Activated CD8-positive, alpha-beta memory T cell treated with anti-CD3 and anti-CD28 coated beads for 1 hour (primary cell): ENCODE measurements at places on chromosomes 1 and 21.

- no peak for DNase-seq
Measured at GRCh38 chr1:6313393-6314200, 52.7 kb upstream of the GPR153 start.

- DNase-seq = no peak
Measured at GRCh38 chr1:91774520-91775203, 111.3 kb downstream of the TGFBR3 start.

GRCh38 chr1:83118472-83118871 lies 880.5 kb downstream of the TTLL7 start:
- DNase-seq = no peak

DNA sequence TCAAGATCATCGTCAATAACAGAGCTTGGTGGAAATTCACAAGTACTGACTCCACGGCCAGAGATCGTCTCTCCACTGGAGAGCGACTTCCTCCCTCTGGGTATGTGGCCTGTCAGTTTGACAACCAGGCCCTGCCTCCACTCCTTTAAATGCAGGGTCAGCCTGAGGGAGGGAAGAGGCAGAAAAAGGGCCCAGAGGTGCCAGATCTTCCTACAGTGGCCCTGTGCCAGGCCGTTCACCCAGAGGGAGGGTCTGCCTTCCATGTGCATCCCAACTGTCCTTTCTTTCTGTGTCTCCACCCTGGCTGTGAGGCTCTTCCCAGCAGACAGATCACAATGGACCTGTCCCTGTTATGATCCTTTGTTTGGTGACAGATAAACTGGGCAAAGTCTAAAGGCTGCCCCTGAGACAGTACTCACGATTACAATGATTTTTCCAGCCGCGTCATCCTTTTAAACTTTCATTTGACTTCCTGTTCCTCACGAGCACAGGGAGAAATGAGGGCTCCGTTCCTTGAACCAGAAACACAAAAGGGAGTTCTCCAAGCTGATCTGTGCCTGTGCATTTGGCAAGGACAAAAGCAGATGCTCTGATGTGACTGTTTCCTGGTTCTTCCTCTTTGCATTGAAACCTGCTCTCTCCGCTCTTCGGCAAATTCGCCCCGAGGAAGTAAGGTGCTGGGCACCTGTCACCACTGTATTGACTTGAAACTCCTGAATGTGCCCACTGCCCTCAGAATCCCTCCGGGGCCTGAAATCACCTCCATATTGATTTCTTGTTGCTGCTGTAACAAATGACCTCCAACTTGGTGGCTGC lies 126.7 kb downstream of the PGBD5 start:
- DNase-seq = no peak

DNA sequence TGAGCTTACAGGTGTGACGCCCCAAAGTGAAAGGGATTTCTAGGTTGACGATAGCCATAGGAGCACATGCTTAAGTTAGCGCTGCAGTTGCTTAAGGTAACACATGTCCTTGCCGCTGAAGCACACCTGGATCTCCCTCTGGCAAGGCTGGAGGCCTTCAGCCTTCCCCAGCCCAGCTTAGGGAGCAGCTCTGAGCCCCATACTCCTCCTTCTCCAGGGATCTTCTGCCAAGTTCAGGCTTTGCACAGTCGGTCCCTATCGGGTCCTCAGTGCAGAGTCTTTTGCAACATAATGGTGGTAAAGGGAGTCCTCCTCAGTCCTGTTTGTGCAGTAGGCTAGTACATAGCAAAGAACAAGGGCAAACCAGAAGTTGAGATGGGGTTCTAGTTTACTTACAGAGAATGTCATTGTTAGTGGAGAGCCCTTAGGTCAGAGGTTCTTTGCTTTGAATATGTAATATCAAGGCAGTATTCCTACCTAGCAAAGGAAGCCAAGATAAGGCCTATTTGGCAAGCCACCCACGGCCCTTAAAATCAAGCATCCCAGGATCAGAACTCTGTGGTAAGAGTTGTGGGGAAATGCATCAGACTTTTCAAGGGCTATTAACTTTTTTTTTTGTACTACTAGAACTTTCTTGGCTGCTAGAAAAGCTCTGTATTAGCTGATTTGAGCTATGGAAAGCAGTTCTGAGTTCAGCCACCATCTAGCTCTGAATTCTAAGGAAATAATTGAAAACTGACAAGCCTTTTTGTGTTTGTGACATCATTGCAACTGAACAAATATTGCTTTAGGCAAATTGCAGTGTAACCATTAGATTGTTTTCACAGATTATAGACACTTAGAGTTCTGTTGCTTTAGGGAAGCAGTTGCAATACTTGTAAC lies 1.4 kb downstream of the EVA1C start:
- DNase-seq = no peak

GRCh38 chr1:201307231-201307630 lies 23.9 kb downstream of the PKP1 start:
- DNase-seq = no peak

GRCh38 chr1:154768456-154769125 lies 101.5 kb downstream of the KCNN3 start:
- DNase-seq = no peak

GRCh38 chr1:100387209-100387608 lies 34.9 kb downstream of the CDC14A start:
- no peak for DNase-seq

GRCh38 chr1:48979940-48980339 lies 203.2 kb upstream of the BEND5 start:
- DNase-seq = no peak

GRCh38 chr1:168397806-168398205 lies 117.1 kb downstream of the TBX19 start:
- DNase-seq = no peak

GRCh38 chr1:156706657-156707416 lies 1.5 kb upstream of the CRABP2 start:
- DNase-seq = no peak

GRCh38 chr1:229430761-229431283 lies 3.1 kb downstream of the ACTA1 start:
- no peak for DNase-seq

GRCh38 chr1:157181258-157181657 lies 43.1 kb upstream of the ETV3 start:
- DNase-seq = no peak

- DNase-seq = no peak
Measured at GRCh38 chr1:95073446-95073845, 695 bp upstream of the ALG14 start.
